ENCODE measurements at places on chromosomes 16 and 17.

- no peaks in the 10 kb centered on the region for H3K4me1 ChIP-seq
- H3K27ac ChIP-seq = no peak overlapping the region
- no peak for DNase-seq
- no peaks in the 10 kb centered on the region for H3K27me3 ChIP-seq
Measured at GRCh38 chr17:82152114-82152513, 54.1 kb upstream of the FASN start.

DNA sequence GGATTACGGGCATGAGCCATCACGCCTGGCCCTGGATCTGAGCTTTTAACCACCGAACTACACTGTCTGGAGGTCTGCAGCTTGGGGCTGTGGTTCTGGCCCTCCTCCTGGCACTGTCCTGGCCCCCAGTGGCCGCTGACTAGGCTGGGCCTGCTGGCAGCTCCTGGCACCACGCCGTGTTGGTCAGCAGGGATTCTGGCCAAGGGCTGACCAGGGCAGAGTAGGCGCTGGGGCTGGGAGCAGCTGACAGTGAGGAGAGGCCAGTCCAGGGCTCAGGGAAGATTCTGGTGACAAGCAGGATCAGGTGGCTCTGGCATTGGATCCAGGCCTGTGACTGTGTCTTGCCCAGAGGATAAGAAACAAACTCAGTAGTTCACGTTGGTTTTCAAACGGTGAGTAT, 14.6 kb downstream of the EEF2K start:
- H3K27ac ChIP-seq = peak overlapping the region; percentile 83
- H3K36me3 ChIP-seq = no peaks in the 10 kb centered on the region
- H3K4me3 ChIP-seq = no peak overlapping the region
- no peak for DNase-seq
- H3K4me1 ChIP-seq = peaks cover 75% of the 10 kb centered on the region
- no peaks in the 10 kb centered on the region for H3K27me3 ChIP-seq

GRCh38 chr16:31134091-31134571, 1.4 kb downstream of the PRSS8 start:
- H3K27me3 ChIP-seq = no peaks in the 10 kb centered on the region
- no peak overlapping the region for H3K27ac ChIP-seq
- H3K4me3 ChIP-seq = peak overlapping the region; percentile 12
- no peaks in the 10 kb centered on the region for H3K36me3 ChIP-seq
- no peak for DNase-seq
- H3K4me1 ChIP-seq = no peaks in the 10 kb centered on the region

DNA sequence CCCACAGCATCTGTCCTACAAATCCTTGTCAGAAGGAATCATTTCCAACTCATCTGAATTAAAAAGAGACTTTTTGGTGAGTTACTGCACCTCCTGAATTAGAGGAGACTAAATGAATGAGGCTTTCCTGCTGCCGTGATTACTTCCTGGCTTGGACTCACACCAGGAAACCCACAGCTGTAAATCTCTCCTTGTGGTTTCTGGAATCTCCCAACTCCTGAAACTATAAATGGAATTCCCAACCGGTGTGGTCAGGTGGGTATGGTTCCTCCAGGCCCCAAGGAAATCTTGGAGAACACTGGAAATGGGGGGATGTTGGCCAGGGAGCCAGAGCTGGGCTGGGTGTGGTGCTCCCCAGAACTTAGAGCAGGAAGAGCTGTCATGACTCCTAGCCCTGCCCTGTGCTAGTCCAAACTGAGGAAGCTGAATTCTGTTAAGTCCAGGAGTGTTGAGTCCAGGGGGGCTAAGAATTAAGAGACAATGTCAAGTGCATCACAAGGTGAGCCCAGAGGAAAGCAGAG, 216.4 kb downstream of the GSG1L start:
- DNase-seq = no peak
- no peak overlapping the region for H3K27ac ChIP-seq
- no peaks in the 10 kb centered on the region for H3K27me3 ChIP-seq
- H3K4me3 ChIP-seq = no peak overlapping the region
- H3K4me1 ChIP-seq = no peaks in the 10 kb centered on the region
- no peaks in the 10 kb centered on the region for H3K36me3 ChIP-seq

DNA sequence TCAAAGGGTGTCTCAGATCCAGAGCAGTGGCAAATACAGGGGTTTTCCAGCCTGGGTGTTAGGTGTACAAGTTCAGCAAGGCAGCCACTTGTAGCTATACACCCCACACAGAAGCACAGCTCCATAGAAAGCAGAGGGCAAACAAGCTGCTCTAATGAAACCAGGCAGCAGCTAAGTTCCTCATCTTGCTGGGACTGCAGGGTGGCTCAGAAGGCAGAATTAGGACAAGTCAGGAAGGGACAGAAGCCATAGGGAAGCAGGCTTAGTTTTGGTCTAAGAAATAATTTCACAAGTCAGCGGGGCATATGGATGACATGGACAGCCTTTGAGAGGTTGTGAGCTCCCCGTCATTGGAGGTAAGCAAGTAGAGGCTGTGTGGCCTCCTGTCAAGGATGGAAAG, 23.7 kb downstream of the CNGB1 start:
- H3K27ac ChIP-seq = no peak overlapping the region
- H3K36me3 ChIP-seq = no peaks in the 10 kb centered on the region

GRCh38 chr16:87954361-87954760, 3.1 kb downstream of the BANP start:
- H3K4me3 ChIP-seq = no peak overlapping the region
- no peaks in the 10 kb centered on the region for H3K27me3 ChIP-seq
- H3K27ac ChIP-seq = peak overlapping the region; percentile 98
- peaks cover 21% of the 10 kb centered on the region for H3K4me1 ChIP-seq
- no peak for DNase-seq
- H3K36me3 ChIP-seq = peaks cover 23% of the 10 kb centered on the region
